ENCODE measurements at places on chromosomes 11 and 22.

GRCh38 chr11:6390718-6391469, 620 bp downstream of the SMPD1 start:
- DNase-seq = no peak

GRCh38 chr22:43887391-43887790, 4.4 kb downstream of the PNPLA5 start:
- no peak for DNase-seq

DNA sequence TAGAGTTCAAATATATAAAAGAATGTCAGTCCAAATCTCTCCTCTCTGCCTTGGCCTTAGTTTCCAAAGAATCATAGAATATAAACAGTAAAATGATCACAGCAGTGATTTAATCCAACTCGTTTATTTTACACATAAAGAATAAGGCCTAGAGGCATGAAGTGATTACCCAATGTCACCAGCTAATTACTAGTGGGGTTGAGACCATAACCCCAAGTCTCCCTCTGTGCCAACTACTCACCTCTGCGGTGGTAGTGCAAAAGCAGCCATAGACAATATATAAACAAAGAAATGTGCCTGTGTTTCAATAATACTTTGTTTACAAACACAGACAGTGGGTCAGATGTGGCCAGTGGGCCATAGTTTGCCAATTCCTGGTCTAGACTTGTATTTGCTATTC, 96.6 kb upstream of the FAT3 start:
- no peak for DNase-seq

- no peak for DNase-seq
These were observed 273.5 kb upstream of the MPPED2 start for GRCh38 chr11:30859669-30860068.

GRCh38 chr11:131955904-131956303, 585.5 kb downstream of the NTM start:
- no peak for DNase-seq

GRCh38 chr11:12717851-12718291, 43.6 kb downstream of the TEAD1 start:
- peak; percentile 47 for DNase-seq

GRCh38 chr22:35558719-35559118, 18.1 kb downstream of the RASD2 start:
- no peak for DNase-seq

GRCh38 chr11:59556115-59556916, 45.0 kb downstream of the OR4D9 start:
- peak; percentile 78 for DNase-seq

DNA sequence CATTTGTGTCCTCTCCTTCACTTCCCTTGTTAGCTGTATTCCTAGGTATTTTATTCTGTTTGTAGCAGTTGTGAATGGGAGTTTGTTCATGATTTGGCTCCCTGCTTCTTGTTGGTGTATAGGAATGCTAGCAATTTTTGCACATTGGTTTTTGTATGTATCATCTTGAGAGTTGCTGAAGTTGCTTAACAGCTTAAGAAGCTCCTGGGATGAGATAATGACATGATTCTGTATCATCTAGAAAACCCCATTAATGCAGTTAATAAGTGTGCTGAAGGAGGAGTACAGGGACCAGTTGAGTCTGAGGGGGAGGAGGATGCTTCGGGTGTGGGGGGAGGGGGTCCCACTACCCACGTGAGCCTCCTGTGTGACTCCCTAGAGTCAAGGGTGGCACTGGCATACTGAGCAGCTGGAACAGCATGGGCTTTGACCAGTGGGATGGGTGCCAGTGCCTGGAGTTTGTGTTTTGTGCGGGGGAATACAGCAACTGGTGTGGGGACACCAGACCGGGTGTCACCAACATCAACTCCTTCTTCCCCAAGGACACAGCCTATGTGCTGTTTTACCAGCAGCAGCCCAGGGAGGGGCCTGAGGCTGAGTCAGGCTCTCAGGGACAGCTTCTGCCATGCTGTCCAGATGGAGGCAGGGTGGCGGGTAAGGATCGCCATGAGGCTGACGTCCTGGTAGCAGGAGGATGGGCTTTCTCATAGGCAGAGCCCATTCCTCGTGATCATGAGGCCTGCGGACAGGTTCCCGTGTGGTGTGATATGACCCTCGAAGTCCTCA, 24.1 kb downstream of the USP35 start:
- no peak for DNase-seq

- peak; percentile 43 for DNase-seq
These were observed 43.4 kb upstream of the MICAL2 start for GRCh38 chr11:12066799-12067508.

DNA sequence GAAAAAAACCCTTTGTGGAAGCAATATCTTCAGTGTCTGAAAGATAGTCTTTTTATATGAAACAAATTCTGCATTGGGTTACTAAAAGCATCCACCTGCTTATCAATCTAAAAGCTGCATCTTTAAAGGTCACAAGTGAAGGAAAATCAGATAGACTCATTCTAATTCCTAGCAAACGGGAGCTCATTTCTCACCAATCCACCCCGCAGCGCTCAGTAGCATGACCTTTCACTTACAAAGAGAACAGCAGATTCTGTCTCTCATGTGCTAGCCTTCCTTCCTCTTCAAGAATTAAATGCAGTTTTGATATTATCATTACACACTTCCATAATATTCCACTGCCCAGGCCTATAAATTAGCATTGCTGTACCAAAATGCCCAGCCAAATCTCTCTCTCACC, 212.9 kb downstream of the CADM1 start:
- DNase-seq = no peak

- peak; percentile 41 for DNase-seq
These were observed 78.5 kb upstream of the OR5AK2 start for GRCh38 chr11:56910046-56910773.

DNA sequence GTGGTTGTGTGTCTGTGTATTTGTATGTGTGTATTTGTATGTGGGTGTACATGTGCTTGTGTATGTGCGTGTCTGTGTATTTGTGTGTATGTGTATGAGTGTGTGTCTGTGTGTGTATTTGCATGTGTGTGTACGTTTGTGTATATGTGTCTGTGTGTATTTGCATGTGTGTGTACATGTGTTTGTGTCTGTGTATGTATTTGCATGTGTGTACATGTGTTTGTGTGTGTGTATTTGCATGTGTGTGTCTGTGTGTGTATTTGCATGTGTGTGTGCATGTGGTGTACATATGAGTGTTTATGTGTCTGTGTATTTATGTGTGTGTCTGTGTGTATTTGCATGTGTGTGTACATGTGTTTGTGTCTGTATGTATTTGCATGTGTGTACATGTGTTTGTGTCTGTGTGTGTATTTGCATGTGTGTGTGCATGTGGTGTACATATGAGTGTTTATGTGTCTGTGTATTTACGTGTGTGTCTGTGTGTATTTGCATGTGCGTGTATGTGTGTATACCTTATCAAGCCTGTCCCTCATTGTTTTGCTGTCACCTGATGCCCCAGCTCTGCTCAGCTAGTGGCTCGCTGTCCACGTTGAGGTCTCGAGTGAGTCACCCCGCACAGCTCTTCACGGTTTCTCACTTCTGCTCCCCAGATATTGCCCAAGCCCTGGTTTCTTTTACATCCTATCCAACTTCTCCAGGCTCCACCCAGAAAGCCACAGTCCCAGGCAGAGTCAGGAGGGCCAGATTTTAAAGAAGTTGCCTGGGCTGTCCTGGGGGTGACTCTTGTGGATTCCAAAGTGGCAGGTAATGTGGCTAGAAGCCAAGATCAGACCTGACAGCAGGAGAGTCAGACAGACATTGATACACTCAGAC, 15.2 kb downstream of the MB start:
- DNase-seq = no peak
